Thoracic aorta (tissue), 2 donors: ENCODE measurements at places on chromosomes 7 and 10.

GRCh38 chr7:36978461-36978860, 254.2 kb upstream of the AOAH start:
- DNase-seq, result no peak

DNA sequence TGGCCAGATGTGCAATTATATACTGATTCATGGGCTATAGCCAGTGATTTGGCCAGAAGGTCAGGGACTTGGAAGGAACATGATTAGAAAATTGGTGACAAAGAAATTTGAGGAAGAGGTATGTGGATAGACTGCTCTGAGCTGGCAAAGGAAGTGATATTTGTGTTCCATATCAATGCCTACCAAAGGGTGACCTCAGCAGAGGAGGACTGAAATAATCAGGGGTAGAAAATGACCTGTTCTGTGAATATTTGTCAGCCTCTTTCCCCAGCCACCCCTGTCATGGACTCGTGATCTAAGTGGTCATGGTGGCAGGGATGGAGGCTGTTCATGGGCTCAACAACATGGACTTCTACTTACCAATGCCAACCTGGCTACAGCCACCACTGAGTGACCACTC, 47.0 kb downstream of the PTPRE start:
- no peak for DNase-seq

DNA sequence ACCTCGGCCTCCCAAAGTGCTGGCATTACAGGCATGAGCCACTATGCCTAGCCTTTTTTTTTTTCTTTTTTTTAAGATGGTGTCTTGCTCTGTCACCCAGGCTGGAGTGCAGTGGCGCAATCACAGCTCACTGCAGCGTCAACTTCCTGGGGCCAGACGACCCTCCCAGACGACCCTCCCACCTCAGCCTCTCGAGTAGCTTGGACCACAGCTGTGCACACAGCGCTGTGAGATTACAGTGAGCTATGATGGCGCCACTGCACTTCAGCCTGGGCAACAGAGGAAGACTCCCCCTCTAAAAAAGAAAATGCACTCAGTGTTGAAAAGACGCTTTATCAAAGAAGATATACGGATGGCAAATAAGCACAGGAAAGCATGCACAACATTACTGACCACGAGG, 16.5 kb upstream of the WIPI2 start:
- DNase-seq, result no peak

DNA sequence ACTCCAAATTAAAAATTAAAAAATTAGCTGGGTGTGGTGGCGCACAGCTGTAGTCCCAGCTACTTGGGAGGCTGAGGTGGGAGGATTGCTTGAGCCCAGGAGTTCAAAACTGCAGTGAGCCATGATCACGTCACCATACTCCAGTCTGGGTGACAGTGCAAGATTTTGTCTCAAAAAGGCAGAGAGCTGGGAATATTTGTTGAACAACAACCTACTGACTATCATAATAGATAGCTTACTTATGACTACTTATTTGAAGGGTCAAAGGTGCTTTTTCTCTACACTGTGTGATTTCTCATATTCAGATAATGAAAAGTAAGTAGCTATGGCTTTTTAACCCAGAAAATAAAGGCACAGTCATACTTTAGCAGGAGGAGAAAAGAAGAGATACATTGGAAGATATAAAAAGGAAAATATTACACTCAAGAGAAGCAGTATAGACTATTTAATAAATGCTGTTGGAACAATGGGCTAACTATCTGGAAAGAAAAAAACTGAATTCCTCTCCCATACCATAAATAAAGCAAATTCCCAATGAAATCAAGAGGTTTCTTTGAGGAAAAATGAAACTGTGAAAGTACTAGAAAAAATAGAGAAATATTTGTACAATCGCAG, 6.7 kb downstream of the GSDME start:
- no peak for DNase-seq

DNA sequence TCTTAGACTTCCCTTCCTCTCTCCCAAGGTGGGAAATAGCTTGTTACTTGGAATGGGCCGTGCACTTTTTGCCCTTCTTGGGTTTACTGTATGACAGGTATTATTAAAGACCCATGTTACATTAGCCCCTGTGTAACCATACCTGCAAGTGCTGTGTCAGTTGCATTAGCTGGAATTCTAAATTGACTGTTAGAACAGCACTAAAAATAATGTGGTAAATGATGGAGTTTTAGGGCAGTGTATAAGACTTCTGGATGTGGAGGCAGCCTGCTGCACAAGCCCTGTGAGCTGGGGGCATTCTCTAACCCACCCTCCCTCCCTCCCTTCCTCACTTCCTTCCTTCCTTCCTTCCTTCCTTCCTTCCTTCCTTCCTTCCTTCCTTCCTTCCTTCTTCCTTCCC, 52.7 kb downstream of the GALNT17 start:
- DNase-seq, result no peak

DNA sequence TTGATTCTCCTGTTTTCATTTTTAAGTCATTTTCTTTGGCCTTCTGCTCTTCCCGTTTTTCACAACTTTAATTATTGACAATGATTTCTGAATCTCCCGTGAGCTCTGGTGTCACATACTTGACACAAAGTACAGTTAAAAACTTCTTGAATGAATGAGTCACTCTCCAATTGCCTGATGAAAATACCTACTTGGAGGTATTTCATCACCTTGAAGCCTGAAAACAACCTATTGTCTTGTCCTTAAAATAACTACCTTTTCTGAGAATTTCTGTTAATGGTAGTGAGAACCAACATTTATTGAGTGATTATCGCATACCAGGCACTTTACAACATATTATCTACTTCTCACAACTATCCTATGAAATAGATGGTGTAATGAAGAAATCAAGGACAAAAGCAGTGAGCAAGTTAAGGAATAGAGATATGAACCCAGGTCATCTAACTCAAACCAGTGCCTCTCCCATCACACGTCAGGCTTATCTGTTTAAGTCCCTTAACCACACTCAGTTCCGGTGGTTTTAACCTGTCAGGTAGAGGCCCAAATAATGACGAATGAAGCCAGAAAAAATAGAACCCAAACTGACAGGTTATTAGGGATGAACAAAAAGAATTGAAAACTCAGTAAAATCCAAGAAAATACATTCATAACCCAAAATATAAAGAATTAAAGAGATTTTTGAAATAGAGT, 11.6 kb downstream of the BET1 start:
- no peak for DNase-seq

DNA sequence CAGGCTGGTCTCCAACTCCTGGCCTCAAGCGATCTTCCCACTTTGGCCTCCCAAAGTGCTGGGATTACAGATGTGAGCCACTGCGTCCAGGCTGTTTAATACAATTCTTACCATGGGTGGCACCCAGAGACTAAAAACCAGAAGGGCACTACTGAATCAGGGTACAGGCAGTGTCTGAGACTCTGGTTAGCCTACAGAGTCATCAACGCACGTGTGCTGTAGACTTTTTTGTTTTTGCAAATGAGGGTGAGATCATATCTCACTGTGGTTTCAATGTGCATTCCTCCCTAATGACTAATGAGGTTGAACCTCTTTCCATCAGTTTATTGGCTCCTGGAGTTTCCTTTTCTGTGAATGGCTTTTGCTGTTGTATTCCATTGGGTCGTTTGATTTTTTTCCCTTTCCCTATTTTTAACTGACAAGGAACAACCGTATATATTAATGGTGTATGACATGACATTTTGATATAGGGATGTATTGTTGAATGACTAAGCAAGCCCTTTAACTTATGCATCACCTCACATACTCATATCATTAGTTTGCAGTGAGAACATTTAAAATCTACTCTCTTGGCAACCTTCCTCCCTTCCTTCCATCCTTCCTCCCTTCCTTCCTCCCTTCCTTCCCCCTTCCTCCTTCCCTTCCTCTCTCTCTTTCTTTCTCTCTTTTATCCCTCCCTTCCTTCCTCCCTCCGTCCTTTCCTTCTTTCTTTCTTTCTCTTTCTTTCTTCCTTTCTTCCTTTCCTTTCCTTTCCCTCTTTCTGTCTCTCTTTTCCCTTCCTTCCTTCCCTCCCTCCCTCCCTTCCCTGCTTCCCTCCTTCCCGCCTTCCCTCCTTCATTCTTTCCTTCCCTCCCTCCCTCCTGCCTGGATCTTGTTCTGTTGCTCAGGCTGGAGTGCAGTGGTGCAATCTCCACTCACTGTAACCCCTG, 9.3 kb upstream of the TMEM270 start:
- no peak for DNase-seq

DNA sequence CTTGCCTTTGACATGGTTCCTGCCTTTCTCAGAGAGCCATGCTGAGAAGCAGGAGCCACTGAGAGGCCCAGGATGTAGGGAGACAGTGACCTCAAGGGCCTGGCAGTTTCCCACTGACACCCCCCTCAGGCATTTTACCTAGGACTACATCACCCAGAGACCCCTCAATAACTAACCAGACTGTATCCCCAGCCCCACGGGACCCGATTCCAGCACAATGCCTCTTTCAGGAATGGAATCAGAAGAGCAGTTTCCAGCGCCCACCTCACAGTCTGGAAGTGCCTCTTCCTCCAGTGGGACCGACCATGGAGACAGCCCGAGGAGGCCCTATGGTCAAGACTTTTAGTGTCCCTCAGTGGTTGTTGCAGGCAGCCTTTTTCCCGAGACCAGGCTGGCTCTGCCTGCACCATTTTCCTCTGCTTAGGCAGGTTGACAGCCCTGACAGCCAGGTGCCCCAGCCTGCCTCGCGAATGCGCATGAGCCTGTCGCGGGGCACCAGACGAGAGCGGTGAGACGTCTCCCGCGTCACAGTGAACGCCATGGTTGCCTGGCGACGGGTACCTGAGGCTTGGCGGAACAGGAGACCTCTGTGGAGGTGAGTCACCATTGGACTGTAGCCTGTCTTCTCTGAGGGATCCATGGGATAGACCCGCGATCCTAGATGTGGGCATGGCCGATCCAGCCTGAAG, 28.4 kb upstream of the ZNF273 start:
- no peak for DNase-seq

GRCh38 chr7:130430841-130431666, 9.8 kb downstream of the CEP41 start:
- DNase-seq, result no peak

DNA sequence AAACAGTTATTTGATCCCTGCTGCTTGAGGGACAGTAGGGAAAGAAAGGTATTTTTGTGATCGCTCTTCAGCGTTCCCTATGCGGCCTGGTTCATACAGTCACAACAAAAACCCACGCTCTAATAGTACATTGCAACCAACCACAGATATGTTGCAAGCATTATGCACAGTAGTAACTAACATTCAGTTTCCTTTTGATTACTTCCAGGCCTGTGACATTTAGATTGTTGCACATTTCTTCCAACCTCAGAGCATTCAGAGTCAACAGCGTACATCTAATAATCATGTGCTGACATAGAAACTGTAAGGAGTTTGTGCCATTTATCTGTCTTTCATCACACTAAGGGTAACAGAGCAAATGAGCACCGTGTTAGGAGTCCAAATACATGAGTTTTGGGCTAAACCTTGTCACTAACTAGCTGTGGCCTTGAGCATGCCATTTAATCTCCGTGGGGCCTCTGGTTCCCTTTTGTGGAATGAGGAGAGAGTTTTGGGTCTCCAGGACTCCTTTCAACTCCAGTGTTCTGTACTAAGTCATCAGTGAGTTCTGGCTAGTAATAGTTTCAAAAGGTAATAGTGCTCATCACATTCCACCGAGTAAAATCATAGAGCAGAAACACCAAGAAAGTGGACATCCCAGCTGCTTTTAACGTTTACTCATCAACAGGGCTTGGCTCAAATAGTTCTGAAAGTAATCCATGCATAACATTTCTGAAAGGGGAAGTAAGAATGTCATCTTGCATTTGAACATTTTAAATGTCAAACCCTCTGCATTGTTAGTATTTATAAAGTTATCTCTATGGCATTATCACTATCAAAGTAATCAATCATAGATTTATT, 99.0 kb upstream of the FZD1 start:
- no peak for DNase-seq

GRCh38 chr7:30309302-30309701, 24.9 kb downstream of the ZNRF2 start:
- no peak for DNase-seq

DNA sequence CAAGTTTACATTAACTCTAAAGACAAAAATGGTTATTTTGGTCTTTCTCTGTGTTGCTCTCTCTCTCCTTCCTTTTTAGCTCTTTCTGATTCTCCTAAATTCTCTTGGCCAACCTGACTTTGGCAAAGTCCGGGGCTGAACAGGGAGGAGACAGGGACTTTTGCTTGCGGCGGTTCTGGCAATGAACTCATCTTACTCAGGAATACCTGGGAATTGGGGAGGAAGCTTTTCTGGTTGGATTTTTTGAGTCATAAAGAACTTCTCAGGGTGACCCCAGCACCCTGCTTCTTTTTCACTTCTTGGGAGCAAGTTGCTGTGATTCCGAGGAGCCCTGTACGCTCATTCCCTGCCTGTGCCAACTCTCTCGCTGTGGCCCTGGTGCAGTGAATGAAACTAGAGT, 16.0 kb downstream of the GATA3 start:
- DNase-seq, result no peak

GRCh38 chr10:80544316-80544953, 6.7 kb downstream of the SH2D4B start:
- no peak for DNase-seq

- DNase-seq, result no peak
Measured at GRCh38 chr10:104648421-104648820, 7.3 kb downstream of the SORCS3 start.

DNA sequence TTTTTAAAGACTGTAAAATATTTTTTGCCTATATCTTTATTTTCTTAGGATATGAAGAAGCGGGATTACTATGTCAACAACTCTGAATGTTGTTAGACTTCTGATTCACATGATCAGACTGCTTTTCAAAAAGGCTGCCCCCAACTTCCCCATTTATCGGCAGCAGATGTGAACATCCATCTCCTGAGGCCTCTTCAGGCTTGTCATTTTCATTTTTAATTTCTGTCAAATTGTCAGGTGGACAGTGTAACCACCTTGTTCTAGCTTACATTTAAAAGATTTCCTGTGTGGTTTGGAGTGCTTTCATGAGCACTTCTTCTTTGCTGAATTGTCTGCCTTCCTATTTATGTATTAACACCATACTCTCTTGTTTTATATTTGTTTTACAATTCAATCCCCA, 78.8 kb upstream of the GSDME start:
- no peak for DNase-seq

DNA sequence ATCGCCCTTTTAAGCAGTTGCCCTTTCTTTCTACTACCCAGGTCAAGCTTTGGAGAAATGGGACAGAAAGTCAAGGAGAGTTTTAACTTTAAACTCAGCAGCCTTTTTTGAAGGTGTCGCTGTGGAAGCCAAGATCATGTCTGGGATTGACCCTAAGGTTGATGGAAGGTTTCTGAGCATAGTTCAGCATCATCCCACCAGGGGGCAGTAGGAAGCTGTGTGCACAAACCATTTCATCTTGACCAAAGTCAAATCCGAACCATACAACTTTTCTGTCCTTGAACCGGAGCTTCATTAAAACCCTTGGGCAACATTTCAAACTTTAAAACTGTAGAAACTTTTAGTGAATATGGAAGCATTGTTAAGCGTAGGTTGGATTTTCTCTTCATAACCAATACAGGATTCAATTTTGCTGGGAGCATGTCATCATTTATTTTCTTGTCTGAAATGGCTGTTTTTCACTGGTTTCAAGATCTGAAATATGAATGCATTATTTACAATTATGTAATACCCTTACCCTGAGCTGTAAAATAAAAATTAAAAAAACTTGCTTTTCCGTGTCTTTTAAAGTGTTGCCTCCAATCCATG, 214.4 kb upstream of the KIAA1217 start:
- peak; percentile 4 for DNase-seq

- no peak for DNase-seq
Measured at GRCh38 chr7:150983893-150984368, 5.8 kb upstream of the KCNH2 start.
